MCF 10A (cell line): ENCODE measurements at places on chromosomes 6 and 20.

GRCh38 chr6:141513830-141514229 is 618.9 kb upstream of the GJE1 start:
- DNase-seq: no peak

DNA sequence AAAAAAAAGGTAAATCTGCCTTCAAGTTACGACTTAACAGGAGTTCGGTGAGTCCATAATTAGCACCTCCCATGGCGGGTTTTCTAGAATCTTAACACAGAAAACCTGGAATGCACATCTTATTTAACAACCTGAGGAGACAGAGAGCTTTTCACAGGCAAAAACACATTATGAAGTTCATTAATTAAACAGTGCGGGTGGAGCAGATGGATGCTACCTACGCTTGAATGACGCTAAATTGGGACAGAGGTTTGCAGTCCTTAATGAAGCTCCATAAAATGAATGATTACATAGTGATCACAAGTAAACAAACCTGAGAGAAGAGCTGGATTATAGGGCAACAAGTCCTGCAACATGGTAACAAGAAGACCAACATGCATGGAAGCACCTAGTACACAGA is 81.0 kb downstream of the INSM1 start:
- DNase-seq: no peak

DNA sequence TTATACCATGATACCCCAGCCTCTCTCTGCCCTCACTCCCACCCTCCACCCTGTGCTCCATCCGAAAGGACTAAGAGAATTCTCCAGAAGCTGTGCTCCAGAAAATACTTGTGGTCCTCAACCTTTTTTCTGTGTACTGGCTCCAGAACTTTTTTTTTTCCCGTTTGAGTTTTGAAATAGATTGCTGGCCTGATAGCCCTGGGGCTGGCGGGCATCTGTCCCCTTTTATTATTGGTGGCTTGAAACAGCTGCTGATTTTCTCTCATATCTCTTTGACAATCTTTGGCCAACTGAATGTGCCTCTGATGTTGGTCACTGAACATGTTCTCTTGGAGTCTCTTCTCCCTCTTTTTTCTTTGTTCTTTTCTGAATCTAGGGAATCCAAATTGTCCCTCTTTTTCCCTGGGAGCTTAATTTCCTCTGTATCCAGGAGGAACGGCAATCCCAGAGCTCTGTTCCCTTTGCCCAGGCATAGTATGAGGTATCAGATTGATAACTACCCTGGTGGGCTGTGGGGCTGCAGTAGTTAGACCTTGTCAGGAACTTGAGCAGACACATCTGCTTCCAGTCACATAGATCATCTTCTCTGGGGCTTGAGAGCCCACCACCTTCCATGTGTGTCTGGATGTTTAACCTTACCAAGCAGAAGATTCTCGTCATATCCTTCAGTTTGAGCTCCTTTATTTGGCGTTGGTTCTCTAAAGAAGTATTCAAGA is 1.6 kb downstream of the PPARD start:
- no peak for DNase-seq

GRCh38 chr20:7232796-7233195 is 465.3 kb downstream of the BMP2 start:
- DNase-seq: no peak

- DNase-seq: no peak
Observed at GRCh38 chr6:95589067-95589466, 11.7 kb downstream of the MANEA start.

- peak; percentile 92 for DNase-seq
Observed at GRCh38 chr6:138088326-138088762, 18.9 kb downstream of the PERP start.

DNA sequence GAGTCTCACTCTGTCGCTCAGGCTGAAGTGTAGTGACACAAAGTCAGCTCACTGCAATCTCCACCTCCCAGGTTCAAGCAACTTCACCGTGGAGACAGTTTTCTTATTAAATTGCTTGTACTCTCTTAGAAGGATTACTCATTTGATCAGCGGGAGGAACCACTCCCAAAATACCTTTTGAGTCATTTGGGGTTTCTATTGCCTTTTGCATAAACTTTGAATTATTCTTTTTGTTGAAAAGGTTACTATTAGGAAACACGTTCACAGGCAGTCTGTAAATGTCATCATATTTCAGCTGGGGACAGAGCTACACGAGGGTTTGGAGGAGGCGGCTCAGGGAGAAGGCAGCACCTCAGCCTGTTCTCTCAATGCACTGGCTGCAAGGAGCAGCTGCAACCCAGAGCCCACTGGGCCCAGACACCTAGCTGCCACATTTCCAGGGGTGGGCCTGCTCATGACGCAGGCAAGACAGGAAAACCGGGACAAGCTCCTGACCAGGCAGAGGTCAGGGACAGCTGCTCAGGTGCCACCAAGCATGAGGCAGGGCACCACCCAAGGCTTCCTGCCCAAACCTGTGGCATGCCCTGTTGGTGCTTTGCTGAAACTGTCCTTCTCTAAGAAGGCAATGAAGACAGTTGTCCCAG is 205.9 kb downstream of the BMP7 start:
- peak; percentile 53 for DNase-seq

GRCh38 chr6:141307309-141307998 is 825.3 kb upstream of the GJE1 start:
- DNase-seq: no peak

- no peak for DNase-seq
Observed at GRCh38 chr6:69768664-69769063, 28.1 kb downstream of the LMBRD1 start.

DNA sequence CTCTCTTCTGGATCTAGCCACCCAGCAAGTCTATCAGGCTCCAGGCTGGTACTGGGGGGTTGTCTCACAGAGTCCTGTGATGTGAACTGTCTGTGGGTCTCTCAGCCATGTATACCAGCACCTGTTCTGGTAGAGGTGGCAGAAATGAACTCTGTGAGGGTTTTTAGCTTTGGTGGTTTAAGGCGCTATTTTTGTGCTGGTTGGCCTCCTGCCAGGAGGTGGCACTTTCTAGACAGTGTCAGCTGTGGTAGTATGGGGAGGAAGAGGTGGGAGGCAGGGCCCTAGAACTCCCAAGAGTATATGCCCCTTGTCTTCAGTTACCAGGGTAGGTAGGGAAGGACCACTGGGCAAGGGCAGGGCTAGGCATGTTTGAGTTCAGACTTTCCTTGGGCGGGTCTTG is 75.8 kb downstream of the SNAP91 start:
- no peak for DNase-seq

DNA sequence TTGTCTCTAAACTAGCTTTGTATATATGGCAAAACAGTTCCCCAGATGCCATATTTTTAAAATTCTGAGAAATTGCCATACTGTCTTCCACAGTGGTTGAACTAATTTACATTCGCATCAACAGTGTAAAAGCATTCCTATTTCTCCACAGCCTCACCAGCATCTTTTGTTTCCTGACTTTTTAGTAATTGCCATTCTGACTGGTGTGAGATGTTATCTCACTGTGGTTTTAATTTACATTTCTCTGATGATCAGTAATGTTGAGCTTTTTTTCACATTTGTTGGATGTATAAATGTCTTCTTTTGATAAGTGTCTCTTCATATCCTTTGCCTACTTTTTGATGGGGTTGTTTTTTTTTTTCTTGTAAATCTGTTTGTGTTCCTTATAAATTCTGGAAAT is 1222.7 kb upstream of the CITED2 start:
- DNase-seq: no peak

GRCh38 chr6:159654483-159655098 is 38.5 kb downstream of the SOD2 start:
- peak; percentile 71 for DNase-seq

GRCh38 chr6:52388790-52389189 is 26.8 kb downstream of the PAQR8 start:
- no peak for DNase-seq

- no peak for DNase-seq
Observed at GRCh38 chr6:14500809-14501208, 383.2 kb downstream of the CD83 start.

- DNase-seq: peak; percentile 64
Observed at GRCh38 chr6:32439602-32440214, at the start of gene HLA-DRA. TSS of gene HLA-DRA (plus strand) at chr6:32439887. CDS start at chr6:32439951, 64 bp downstream.

DNA sequence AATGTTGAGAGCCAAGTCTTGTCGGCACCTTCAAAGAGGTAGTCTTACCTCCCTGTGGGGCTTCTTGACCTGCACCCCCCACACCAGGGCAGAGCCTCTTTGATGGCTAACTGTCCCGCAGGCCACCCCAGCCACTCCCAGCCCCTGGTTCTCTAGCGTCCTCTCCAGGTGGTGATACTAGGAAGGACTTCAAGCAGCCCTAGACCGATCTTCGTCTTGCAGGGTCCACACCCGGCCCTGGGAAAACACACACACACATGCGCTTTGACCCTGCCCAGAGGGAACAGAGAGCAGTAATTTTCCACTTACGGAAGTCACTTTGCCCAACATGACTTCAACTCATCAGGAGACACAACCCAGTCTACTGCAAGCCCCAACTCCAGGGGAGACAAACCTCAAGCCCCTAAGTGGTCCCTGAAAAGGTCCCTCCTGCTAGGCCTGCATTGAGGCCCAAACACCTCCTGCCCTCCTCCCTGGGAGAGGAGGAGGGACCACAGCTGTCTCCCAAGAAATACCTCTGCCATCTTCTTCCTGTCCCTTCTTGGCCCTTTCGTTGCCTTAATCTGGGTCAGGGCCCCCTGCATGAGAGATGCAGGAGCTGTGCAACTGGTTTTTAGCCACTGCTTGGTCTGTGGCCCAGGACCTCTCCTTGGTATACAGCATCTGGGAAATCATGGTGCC is 2.9 kb upstream of the BPIFB1 start:
- no peak for DNase-seq
